Activated T-helper 1 cell treated with anti-CD3 and anti-CD28 coated beads, Interleukin-2, amount 50 U/mL, for 16 hours (primary cell): ENCODE measurements at places on chromosomes 2 and 18.

DNA sequence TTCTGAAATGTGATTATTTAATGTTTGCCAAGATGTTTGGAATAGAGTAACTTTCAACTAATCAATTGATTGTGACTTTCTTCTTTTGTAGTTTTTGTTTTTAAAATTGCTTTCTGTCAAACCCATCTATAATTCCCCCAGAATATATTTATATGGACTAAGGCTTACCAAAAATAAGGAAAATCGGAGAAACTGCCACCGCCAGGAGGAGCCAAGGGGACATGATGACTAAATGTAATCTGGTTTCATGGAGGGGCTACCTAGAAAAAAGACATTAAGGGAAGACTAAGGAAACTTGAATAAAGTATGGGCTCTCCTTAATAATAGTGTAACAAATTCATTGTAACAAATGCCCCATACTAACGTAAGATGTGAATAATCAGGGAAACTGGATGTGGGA lies 19.5 kb downstream of the BOLA3 start:
- no peak for DNase-seq

GRCh38 chr2:197940382-197940781 lies 136.0 kb downstream of the PLCL1 start:
- no peak for DNase-seq

GRCh38 chr2:223090039-223090438 lies 38.0 kb downstream of the KCNE4 start:
- no peak for DNase-seq

GRCh38 chr2:138390316-138390945 lies 111.1 kb upstream of the SPOPL start:
- DNase-seq, result no peak

GRCh38 chr2:31728406-31729064 lies 147.8 kb upstream of the SRD5A2 start:
- DNase-seq, result no peak

DNA sequence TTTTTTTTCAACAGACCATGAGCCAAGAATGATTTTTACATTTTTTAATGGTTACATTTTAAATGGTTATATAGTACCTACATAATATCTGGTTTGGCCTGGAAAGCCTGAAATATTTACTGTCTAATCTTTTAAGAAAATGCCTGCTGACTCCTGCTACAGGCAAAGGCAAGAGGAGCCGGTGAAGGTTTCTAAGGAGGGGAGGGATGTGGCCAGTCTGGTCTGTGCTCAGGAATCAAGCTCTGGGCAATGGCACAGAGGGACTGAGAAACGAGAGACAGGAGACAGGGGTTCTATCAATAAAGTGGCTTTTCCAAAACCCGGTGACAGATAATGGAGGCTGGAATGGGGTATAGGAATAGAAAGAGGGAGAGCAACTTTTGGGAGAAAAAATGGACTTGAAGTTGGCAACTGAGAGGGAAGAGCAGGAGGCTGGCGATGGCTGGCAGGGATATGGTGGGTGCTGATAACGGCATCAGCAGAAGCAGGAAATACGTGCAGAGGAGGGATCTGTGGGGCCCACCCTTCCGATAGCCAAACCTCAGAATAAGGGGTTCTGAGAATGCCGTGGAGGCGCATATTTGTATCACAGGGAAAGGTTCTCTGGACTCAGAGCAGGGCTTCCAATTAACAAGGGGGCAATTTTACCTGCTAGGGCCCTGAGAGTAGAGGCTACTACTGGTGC lies 64.0 kb upstream of the DNMT3A start:
- no peak for DNase-seq

DNA sequence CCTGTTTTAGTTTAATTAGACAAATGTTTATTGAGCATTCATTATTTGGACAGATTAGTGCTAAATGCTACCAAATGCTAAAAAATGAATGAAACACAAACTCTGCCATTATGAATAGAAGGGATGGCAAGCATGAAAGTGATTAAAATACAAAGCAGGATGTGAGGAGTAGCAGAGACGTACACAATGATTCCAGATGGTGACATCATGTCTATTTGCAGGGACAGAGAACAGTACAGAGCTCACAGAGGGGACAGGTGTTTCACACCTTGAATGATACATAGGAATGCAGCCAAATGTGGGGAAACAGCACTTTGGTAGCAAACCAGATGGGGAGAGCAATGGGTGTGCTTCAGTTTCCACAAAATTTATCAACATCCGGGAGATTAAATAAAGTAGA lies 76.3 kb downstream of the CD226 start:
- DNase-seq, result no peak

- no peak for DNase-seq
Measured at GRCh38 chr2:239278941-239279365, 121.9 kb downstream of the HDAC4 start.

DNA sequence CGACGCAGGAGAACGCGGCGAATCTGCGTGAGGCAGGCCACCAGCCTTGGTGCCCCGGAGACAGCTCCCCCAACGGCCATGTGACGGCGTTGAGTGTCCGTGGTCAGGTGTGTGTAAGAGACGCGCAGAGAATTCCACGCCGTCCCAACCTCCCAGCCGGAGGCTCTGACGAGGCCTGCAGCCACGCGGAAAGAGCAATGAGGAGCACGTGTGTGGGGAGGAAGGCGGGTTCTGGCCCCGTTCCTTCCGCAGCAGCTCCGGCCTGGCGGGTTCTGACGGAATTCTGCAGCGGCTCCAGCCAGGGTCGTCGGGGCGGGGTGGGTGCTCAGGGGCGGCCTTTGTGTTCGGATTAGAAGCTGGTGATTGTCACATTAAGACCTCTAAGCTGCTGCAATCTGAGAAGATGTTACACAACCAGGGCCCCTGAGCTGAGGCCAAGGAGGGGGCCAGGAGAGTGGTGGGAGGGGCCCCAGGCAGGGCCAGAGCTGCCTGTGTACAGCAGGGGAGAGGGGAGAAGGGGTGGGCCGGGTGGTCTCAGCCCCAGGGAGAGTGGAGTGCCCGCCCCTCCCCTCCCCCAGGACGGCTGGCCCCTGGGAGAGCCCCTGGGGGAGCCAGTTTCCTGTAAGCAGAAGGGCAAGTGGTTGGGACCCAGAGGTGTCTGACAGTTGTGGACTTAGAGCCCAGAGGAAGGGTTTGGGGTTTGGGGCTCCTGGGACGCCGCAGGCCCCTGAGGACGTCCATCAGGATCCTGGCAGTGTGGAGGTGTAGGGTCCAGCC lies 5.1 kb upstream of the GAL3ST2 start:
- no peak for DNase-seq

DNA sequence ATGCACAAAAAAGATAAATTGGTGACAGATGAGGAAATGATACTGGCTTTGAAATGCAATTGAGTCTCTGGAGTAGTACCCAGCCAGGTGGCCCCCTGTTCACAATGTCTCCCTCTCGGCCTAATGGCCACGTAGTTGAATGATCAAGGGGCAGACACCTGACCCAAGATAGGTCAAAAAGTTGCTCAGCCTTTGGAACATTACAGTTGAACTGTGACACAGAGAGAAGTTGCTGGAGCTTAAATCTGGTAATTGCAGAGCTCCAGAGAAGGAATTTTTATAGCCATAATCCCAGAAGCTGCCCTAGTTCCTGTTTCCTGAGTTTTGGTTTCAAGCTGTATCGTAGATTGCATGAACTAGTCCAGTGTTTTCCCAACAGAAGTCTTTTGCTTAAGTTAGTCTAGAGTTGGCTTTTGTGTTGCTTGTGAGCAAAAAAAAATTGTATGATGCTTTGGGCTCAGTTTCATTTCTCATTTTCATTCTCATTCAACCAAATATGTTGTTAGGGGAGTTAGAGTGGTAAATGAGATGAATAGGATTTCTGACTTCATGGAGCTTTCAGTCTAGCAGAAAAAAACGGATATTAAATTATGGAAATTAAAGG lies 117.9 kb downstream of the CSRNP3 start:
- no peak for DNase-seq

GRCh38 chr2:17190527-17190926 lies 327.7 kb downstream of the RAD51AP2 start:
- no peak for DNase-seq

GRCh38 chr2:202127687-202128331 lies 54.8 kb downstream of the KIAA2012 start:
- DNase-seq, result no peak

DNA sequence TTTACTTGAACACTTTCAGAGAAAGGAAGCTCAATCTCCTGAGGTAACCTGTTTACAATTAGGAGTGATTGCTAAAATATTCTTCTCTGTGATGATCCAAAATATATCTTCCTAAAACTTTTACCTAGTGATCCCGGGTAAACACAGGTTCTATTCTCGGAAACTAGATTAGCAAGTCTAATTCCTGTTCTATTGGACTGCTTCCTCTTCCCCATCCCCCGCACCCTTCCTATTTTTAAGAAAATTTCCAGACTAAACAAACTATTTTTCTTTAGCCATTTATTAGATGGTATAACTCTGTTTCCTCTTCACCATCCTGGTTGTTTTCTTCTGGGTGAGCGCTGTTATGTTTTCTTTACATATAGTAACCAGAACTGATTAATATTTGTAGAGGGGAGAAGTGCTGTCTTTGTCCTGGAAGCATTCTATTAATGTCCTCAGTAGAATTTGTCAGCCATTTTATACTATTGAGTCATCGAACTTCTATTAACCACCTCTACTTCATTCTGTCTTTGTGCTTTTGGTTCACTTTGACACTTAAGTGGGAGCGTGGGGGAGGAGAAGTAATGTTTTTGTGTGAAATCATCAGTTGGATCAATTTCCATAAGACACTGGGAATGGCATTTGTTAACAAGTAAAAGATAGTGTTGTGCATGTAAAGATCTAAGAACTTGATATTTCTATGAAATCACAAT lies 31.8 kb downstream of the CREB1 start:
- no peak for DNase-seq

DNA sequence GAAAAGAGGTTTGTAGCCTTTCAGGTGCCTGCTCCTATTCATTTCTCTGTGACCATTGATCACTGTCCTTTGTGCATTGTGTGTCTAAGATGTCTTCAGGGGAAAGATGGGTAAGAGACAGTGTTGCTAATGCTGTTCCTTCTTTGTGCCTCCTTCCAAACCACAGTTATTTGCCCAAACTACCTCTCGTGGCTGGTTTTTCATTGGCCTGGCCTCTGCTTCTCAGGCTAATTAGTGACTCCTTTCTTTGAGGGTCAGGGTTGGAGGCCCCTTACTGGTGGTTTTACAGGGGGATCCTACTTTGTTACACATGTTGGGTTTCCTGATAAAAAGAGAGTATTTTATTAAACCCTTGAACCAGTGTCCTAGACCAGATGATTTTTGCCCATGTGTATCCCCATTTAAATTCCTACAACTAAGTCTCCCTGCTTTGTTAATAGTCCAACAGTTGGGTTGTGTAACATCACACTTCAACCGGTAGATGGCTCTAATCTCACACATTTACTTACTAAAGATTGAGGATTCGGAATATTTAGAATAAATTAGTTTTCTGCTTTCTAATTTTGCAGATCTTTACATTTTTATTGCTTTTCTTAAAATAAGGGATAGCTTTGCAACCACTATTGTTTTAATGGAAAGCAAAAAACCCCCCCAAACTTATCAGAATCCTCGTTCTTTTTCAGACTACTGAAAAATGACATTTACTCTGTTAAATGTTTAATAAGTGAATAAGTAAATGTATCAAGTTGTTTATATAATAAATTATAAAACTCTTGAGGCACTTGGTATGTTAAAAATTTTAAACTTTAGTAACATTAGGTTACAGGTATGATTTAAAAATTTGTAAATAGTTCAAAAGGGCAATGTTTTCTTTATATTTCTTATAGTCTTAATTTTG lies 2.4 kb downstream of the MARS2 start:
- DNase-seq, result no peak

DNA sequence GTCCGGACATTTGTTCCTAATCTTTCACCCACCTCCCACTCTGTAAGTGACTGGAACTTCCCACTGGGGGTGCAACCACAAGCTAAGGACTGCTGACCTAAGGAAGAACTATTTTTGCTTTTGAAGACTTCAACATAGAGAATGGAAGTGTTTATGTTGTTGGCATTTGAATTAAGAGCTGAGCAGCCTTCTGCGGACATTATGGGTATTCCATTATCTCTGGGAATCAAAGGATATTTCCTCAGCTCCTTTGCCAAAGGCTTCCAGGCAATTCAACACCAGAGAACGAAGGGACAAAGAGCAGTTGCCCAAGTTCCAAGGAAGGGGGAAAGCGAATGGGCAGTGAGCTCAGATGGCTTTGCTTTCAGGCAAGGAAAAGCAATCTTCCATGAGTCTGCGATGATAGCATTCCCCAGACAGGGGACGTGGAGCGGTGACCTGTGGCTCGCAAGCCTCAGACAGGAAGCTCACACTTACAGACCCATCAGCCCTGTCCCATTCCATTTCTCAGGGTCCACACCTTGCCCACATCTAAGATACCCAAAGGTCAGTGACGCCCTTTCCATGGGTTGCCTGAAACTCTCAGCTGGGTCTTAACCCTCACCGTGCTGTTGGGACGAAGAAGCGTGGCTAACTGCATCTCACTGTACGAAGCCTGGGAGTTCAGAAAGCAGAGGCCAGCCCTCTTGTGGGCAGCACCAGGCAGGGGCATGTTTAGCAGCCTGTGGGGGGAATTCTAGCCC lies 116.8 kb downstream of the COPS8 start:
- no peak for DNase-seq

- no peak for DNase-seq
Measured at GRCh38 chr18:6056171-6056910, 161.0 kb upstream of the TMEM200C start.

- no peak for DNase-seq
Measured at GRCh38 chr2:112686348-112687217, 34.2 kb upstream of the NT5DC4 start.

- no peak for DNase-seq
Measured at GRCh38 chr2:236352761-236353593, 88.8 kb upstream of the ASB18 start.

DNA sequence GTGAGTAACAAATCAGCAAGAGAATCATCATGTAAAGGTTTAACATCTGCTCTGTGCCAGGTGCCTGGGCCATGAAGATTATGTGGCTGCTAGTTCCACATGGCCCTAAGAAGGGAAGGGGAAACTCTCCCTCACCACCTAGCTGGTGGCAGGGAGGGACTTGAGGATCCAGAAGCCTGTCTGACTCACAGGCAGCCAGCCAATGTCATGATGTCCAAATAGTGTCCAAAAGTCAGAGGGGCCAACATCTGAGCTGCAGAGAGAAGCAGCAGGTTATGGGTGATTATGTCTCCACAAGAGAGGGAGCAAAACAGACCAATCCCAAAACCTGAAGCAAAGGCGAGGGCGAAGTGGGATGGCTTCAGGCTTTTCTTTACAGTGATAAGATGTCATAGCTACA lies 61.9 kb upstream of the SPP2 start:
- no peak for DNase-seq

DNA sequence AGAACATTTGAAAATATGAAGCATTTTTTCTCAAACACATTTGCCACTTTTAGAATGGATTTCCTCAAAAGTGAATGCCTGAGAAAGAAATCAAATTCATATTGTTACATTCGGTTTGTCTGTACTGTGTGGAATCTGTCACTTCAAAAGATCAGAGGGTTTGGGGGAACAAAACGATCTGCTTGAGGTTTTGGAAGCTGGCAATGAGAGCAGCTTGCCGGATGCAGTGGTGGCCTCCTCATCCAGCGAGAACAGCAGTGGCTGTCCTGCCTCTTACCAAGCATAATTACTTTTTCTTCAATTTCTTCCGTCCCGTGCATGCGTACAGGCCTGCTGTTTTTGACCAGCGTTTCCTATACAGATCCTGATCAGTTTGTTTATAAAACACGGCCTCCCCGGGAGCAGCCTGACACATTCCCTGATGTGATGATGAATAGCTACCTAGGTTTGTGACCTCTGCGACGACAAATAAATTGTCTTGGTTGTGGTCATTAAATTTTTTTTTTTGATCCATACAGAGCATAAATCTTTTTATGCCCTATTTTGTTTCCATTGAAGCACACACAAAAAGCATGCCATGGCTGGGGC lies 45.2 kb downstream of the ITGA6 start:
- no peak for DNase-seq
